ENCODE measurements at places on chromosomes 5 and 9.

GRCh38 chr9:137278721-137279711, 1.5 kb downstream of the TOR4A start:
- DNase-seq: no peak

DNA sequence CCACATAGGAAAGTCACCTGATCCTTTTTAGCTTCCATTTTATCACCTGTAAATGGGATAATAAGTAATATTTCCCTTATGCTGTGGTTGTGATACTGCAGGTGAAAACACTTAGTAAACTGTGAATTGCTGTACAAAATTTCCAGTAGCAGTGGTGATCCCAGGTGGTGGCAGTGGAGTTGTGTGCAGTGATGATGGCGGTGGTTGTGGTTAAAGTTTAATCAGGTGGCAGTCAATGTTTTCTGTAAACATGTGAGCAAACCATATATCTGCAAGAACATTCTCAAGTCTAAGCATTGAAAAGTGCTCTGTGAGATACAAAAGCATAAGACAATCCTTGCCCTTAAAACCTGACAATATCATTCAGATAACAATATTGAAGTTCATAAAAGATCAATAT, 480.2 kb downstream of the RASEF start:
- DNase-seq: no peak

DNA sequence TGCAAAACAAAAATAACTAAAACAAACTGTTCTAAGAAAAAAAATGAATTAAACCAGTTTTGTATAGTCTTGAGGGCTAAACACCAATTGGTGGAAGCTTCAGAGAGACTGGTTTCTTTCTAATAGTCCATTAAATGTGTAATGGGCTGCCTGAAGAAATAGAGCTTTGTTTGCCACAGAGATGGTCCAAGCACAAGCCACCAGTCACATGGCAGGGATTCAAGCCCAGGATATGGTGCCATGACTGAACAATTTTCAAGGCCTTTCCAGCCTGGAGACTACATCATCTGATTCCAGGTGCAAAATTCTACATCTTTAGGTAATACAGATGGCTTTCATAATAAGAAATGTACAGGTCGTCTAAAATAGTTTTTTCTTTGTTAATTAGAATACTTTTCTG, 355.3 kb downstream of the NR2F1-AS1 start:
- no peak for DNase-seq

DNA sequence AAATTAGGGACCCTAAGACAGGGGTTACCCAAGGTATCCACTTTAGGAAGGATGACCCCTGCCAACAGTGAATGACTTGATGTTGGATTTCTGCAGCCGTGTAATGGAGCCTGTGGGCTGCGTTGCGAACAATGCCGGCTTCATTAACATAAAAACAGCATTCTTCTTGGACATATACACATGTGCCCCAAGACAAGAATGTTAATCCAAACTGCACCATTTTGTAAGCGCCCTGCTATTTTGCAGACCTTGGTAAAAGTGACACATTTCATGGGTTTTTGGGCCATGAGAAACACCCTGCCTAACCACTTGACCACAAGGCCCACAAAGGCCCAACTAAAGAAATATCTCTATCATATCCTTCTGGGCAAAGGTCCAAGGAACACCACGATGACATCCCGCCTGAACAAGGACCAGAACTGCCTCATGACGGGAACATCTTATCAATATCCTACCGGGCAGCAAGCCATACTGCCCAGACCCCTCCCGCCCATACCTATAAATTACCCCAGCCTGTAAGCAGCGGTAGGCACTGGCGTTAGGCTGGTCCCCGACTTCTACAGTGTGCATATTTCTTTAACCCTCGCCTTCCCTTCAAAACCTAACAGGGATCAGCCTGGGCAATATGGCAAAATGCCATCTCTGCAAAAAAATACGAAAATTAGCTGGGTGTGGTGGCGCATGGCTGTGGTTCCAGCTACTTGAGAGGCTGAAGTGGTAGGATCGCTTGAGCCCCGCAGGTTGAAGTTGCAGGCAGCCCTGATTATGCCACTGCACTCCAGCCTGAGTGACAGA, 9.7 kb upstream of the PDCD1LG2 start:
- DNase-seq: peak; percentile 94

GRCh38 chr9:99490729-99491128, 268.6 kb downstream of the SEC61B start:
- DNase-seq: peak; percentile 63

DNA sequence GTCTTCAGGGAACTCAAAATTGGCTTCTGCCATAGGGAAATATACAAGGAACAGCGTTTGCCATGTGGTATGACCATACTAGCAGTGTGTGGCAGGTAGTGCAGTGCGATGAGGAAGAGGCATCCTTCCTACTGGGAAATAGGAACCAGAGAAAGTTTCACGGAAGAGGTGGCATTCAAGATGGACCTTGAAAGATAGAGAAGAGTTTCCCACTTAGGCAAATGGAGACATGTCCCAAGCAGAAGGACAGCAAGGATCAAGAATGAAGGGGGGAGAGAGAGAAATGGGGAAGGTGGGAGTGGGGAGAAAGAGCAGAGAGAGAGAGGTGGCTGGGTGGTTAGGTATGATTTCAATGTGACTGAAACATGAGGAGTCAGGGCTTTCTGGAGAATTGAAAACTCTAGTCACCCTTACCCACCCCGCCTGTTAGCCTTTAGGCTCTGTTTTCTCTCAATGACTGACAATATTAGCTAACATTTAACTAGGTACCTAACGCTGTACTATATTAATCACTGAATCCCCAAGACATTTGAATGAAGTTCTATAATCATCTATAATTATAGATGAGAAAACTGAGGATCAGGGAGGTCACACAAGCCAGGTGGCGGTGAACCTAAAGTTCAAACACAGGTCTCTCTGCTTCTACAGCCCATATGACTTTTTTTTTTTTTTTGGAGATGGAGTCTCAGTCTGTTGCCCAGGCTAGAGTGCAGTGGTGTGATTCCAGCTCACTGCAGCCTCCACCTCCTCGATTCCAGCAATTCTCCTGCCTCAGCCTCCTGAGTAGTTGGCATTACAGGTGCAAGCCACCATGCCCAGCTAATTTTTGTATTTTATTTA, 171.3 kb downstream of the NR3C1 start:
- no peak for DNase-seq

DNA sequence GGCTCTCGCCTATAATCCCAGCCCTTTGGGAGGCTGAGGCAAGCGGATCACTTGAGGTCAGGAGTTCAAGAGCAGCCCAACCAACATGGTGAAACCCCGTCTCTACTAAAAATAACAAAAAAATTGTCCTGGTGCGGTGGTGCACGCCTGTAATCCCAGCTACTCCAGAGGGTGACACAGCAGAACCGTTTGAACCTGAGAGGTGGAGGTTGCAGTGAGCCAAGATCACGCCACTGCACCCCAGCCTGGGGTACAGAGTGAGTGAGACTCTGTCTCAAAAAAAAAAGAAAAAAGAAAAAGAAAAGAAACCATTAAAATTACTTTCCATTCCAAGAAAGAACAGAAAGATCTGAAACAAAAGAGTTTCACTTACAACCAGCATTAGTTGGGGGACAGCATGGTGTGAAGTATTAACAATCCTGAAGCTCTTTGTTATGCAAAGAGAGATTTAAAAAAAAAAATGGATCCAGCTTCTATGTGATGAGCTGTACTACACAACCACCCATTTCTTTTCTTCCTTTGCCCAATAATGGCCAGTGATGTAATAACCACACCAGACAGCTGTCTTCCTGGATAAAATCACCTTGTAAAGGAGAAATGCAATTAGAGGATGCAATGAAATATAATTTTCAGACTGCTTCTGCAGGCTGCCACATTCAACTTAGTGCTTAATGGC, 76.9 kb downstream of the MED27 start:
- no peak for DNase-seq

DNA sequence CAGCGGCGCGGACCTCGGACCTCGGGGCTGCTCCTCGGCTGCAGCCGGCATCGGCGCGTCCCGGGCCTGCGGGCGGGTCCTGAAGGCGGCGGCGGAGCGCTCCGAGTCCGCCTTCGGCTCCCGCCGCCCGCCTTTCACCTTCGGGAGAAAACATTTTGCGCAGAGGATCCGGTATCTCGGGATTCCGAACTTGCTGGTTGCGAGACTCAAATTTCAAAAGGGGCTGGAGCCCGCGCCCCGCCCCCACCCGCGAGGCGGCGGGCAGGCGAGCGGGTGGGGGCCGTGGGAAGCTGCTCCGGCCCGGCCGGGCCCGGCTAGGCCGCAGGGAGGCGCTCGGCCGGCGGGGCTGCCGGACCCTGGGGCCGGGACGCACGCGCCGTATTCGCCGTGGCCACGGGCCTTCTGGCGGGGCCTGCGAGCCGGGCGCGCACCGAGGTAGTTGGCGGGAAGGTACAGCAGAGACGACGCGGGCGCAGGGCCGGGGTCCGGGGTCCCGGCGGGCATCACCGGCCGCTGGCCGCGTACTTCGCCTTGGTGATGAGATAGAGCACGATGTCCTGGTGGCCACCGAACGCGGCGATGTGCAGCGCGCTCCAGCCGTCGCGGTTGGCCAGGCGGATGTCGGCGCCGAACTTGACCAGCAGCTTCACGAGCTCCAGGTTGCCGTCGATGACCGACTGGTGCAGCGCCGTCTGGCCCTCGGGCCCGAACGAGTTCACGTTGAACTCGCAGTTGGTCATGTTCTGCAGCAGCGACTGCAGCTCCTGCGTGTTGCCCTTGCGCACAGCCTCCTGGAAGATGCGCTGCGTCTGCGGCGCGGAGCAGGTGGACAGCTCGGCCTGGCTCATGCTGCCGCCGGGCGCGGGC, 757 bp downstream of the NRARP start:
- DNase-seq: peak; percentile 36

DNA sequence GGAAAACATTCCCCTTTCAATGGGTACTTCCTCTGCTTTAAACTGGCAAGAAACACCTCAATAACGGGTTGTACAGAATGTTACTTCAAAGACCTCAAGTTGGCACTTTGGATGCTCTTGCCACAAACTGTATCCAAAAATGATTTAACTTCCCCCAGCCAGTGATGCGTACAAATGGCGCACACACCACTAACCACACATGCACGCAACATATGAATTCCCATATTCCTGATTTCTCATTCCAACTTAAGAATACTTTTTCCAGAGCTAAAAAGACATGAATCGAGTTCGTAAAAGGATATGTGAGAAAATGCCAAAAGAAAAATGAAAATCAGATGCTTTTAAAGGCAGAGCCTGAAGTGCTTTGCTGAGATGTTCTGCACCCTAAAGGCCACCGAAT, 388.0 kb upstream of the PIK3R1 start:
- DNase-seq: no peak

DNA sequence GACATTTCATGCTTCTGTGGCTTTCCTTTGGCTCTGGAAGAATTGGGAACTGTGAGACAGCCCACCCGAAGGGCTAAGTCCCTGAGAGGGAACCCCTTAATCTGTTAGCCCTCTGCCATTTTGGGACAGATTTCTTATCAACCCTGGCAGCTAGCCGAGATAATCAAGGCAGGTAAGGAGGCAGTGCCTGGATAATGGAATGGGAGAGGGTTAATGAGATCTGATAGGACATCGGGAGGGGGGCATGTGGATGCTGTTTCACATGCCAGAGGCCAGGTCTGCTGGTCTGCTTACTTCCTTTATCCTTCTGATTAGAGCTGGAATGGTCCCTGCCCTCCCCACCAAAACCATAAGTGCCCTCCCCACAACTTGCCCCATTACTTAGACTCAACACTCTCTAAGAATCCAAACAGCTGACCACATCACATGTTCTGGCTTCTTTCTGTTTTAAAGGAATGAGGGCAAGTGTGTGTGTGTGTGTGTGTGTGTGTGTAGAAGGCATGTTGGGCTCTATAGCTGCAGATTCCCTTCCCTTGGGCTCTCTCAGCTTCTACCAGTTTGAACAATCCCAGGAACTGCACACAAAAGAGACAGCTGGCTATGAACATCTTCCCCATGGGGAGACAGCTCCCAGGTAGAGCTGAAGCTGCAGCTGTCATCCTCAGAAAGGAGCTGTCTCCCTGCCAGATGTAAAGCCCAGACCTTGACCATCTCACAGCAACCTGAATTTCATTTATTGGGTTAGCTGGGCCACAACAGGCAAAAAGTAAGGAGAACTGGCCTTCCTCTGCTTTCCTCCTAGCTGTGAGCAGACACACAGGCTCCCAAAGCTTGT, 221.3 kb downstream of the PIK3R1 start:
- DNase-seq: no peak

All from fibroblast of lung (primary cell).